A673 (cell line): ENCODE measurements at places on chromosomes 5 and 9.

GRCh38 chr5:122073018-122073417 lies 5.0 kb downstream of the LOX start:
- DNase-seq, result no peak

GRCh38 chr9:27377147-27377807 lies 80.3 kb upstream of the EQTN start:
- peak; percentile 0 for DNase-seq

GRCh38 chr5:14458414-14458813 lies 123.2 kb upstream of the OTULINL start:
- no peak for DNase-seq

- no peak for DNase-seq
These were observed 50.4 kb upstream of the ZSWIM6 start for GRCh38 chr5:61281686-61282085.

DNA sequence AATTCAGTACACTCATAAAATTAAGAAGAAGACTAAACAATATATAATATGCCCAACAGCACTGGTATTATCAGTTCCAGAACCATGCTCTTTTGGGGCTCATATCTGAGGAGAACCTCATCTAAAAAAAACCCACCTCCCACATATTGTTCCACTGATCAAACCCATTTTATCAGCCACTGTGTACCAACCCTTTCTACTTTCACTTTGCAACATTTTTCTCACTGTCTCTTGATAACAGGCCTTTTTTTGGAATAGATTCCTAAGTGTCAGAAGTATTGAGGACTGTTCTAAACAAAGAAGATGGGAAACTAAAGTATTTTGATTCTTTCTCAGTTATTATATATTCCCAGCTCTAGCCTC lies 173.2 kb downstream of the GABRB2 start:
- no peak for DNase-seq

DNA sequence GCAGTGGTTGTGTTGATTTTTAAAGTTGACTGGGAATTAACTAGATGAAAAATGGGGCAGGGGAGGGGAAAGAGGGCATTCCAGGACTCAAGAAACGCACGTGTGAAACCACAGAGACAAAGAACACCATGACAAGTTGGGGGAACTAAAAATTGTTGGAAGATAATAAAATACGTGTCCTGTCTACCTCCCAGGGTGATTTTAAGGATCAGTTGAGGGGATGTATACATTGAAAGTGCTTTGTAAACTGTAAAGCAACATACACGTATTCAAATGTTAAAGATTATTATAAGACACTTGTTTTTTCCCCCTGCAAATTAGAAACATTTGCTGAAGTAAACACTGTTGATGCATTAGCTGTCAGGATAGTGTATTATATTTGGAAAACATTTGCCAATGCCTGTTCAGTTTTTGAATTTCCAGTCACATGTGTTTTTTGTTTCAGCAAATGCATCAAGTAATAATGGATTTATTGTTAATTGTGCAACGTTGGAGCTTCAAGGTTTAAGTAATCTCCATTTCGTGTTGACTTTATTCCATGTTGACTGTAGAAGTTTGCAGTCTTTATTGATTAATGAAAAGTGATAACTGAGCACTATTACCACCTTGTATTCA lies 412.7 kb downstream of the ACTL7B start:
- DNase-seq, result no peak
